ENCODE measurements at places on chromosomes 3 and 15.

DNA sequence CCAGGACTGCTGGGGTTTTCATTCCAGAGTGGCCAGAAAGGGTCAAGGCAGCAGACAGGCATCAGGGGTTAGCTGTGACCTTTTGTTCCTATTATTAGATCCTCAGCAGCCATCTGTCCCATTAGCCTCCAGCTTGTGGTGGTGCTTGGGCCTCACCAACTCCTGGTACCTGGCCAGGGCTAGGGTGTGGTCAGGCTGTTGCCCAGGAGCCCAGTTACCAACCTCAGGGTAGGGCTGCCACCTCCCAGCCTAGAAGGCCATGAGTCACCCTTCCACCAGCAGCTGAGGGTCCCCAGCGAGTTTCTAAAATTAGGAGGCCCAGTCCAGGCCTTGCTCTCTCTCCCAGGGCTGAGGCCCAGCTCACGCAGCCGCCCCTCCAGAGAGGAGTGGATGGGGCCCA lies 12.2 kb downstream of the TMEM43 start:
- DNase-seq: no peak

DNA sequence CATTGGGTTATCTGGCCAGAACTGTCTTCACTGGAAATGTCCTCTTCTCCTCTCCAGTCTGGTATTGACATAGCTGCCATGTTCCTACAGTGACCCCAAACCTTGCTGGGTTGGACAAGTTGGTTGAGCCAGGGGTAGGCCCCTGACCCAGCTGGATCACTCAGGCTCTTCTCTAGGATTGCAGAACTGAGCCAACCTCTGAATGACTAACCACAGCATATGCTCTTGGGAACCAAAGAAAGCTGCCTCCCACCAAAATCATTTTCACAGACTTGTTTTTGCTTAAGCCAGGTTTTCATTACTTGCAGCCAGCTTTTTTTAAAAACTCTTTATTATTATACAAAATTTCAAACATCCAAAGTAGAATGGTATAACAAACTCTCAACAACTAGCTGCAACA lies 41.4 kb downstream of the FSIP1 start:
- no peak for DNase-seq

- no peak for DNase-seq
Measured at GRCh38 chr3:120368172-120368571, 19.0 kb upstream of the LRRC58 start.

GRCh38 chr15:77791941-77792340 lies 159.2 kb upstream of the LINGO1 start:
- DNase-seq: no peak

GRCh38 chr3:159894386-159894785 lies 94.2 kb upstream of the IL12A start:
- no peak for DNase-seq

- DNase-seq: no peak
Measured at GRCh38 chr3:168427156-168427555, 331.4 kb upstream of the GOLIM4 start.

- DNase-seq: no peak
Measured at GRCh38 chr15:57284535-57284934, 91.8 kb upstream of the CGNL1 start.

GRCh38 chr15:67093504-67093862 lies 28.1 kb downstream of the SMAD3 start:
- no peak for DNase-seq

DNA sequence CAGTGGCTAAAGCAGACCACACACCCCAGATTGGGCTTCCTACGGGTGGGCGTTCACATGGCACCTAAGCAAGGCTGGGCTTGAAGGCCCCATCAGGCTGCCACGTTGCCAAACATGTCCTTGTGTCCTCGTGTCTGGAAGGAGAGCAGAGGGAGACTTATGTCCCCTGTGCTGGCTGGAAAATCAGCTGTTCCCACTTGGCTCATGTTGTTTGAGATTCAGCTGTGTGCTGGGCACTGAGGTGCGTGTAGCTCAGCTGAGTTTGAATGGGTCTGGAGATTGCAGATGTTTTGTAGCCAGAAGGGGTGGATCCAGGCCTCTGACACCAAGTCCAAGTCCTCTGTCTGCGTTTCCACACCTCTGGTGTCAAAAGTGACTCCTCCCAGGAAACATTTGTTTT lies 34.6 kb downstream of the RLBP1 start:
- no peak for DNase-seq

- no peak for DNase-seq
Measured at GRCh38 chr15:57345584-57345983, 30.7 kb upstream of the CGNL1 start.

DNA sequence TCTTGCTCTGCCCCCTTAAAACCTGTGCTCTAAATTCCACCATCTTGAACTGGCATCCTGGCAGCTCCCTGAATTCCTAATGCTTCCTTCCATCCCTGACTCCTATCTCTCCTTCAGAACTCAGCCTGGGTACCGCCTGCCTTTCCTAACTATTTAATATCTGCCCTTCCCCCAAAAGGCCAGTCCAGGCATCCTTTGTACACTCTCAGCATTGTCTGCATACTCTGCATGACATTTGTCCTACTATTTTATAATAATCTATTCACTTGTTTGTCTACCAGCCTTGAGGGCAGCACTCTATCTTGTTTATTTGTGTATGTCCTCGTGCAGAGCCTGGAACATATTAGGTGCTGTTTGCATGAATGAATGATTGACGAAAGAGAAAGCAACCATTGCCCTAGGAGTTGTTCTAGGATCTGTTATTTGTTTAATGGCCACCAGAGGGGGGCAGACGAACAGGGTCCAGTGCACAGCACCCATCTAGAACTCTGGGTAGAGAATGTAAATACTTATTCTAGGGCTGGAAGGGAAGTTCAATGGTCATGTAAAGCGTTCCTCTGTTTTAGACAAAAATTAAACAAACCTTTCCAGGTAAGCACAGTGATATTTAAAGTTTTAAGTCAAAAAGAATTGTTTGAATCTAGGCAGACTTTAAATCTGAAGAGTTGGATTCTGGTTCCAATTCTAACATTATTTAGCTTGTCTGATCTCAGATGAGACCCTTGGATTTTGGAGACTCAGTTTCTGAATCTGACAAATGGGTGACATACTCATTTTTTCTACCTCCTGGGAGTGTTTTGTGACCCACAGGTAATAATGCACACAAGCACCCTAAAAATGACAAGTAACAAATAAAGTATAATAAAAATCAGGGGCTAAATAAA lies 125.8 kb upstream of the GALNT15 start:
- peak; percentile 77 for DNase-seq

DNA sequence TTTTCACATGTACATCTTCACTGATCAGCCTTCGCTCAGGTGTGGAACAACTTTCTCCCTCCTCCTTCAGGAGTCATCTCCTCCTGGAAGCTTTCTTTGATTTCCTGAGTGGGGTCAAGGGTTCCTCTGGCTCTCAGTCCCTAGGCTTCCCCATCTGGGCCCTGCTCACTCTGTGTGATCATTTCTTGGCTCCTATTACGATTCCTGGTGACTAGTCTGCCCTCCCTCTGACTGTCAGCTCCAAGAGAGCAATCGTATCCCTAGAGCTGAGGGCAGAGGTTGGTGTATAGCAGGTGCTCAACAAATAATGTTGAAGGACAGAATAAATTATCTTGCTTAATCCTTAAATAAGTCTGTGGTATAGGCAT lies 15.3 kb upstream of the PRKCD start:
- no peak for DNase-seq

DNA sequence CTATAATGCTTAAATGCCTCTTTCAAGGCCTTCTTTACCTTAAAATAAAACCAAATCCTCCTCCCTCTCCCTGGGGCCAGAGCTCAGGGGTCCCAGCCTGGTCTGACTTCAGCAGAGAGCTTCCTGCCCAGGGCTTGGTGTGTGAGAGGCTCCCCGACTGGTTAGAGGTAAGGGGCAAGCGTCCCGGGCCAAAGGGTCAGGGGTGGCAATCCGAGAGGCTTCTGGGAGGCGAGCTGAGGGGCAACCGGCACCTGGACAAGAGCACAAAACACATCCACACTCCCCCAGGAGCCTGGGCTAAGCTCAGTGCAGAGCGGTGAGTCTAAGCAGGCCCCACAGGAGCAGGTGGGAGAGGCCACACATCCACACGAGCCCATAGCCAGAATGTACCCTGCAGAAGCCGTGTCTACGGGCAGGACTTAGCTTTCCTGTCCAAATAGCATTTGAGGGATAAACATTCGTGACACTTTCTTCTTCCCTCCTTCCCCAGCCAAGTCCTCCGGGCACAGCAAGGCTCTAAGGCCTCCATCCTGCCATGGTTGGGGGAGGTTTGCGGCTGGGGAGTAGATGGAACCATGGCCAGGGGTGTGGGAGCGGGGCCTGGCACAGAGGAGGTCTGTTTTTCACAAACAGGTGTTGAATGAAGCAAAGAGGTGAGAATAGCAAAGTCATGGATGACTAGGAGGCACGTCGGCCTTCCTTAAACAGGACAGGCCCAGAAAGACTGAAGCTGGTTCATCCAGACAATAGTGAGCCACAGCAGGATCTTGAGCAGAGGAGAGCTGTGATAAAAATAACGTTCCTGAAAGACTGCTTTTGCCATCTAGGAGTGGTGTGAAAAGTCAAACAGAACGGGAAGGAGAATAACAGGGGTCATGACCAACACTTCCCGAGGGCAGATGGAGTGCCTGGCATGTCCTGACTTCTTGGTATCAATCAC lies 98.7 kb upstream of the IQSEC1 start:
- DNase-seq: no peak

GRCh38 chr3:35664460-35664919 lies 25.2 kb downstream of the ARPP21 start:
- no peak for DNase-seq

GRCh38 chr3:14847613-14848541 lies 29.1 kb downstream of the FGD5 start:
- DNase-seq: no peak

DNA sequence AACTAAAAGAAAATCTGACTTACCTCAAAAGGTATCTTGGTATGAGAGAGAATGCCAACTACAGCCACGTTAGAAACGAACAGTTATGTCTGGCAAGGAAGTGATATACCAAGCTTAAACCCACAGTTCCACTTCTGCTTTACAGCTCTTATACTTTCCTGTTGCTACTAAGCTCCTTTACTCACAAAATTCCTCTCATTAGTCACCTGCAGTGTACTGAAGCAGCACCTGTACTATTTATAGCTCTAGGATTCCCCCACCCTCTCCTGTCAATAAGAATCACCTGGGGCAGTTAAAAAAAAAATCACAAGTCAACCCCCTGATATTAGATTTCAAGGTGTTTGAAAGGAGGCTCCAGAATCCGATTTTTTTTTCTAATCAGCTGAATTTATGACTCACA lies 2.9 kb upstream of the TMEM266 start:
- DNase-seq: peak; percentile 44

DNA sequence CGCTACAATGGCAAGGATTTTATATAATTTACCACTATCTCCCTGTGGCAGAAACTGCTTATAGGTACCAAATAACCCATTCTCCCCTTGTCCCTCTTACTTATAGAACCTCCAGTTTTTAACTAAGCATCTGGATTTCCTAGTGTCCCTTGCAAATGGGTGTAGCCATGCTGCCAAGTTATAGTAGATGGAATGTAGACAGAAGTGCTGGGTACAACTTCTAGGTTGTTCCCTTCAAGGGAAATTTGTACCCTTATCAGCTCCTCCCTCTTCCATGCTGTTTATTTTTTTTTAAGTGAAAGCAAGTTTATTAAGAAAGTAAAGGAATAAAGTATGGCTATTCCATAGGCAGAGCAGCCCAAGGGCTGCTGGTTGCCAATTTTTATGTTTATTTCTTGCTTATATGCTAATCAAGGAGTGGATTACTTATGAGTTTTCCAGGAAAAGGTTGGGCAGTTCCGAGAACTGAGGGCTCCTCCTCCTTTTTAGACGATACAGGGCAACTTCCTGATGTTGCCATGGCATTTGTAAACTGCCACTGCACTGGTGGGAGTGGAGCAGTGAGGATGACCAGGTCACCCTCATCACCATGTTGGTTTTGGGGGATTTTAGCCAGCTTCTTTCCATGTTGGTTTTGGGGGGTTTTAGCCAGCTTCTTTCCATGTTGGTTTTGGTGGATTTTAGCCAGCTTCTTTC lies 40.1 kb upstream of the TM4SF19 start:
- no peak for DNase-seq

DNA sequence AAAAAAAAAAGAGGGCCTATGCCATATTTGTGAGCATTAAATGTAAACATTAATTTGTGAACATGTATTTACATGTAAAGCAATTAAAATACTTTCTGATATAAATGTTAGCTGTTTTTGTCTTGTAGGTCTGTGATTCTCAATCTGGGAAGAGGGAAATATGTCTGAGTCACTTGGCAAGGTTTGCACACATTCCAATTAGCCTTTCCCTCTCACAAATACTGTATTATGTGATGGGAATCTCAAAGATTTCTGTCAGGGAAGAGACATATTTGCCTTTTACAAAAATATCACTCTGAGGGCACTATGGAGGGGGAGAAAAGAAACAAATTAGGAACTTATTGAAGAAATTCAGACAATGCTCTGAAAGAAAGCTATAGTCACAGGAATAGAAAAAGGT lies 483.6 kb downstream of the GBE1 start:
- DNase-seq: no peak

- no peak for DNase-seq
Measured at GRCh38 chr3:66672830-66673229, 172.0 kb upstream of the LRIG1 start.

DNA sequence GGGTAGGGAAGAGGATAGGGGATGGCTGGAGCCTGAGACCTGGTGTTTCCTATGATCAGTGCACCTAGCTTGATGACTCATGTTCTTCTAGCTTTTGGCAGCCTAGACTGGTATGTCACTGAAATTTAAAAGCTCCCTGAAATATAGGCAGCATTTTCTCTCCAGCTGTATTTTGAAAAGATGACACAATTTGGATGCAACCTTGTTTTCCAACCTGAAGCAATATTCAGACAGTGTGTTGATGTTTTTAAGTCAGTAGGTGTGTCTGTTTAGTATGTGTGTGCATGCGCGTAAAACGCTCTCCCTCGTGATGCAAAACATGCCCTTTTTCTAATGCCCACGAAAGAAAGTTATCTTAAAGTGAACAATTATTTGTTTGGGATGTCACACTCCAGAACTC lies 58.5 kb downstream of the RPL22L1 start:
- DNase-seq: peak; percentile 17

GRCh38 chr3:17035033-17035432 lies 150.3 kb downstream of the PLCL2 start:
- no peak for DNase-seq
